Thyroid gland (tissue), 4 donors: ENCODE measurements at places on chromosomes 16 and 17. TPM values are rescaled to one million over a fixed set of nuclear protein-coding genes. Genes with fewer than 3 reads are reported as not detected.

DNA sequence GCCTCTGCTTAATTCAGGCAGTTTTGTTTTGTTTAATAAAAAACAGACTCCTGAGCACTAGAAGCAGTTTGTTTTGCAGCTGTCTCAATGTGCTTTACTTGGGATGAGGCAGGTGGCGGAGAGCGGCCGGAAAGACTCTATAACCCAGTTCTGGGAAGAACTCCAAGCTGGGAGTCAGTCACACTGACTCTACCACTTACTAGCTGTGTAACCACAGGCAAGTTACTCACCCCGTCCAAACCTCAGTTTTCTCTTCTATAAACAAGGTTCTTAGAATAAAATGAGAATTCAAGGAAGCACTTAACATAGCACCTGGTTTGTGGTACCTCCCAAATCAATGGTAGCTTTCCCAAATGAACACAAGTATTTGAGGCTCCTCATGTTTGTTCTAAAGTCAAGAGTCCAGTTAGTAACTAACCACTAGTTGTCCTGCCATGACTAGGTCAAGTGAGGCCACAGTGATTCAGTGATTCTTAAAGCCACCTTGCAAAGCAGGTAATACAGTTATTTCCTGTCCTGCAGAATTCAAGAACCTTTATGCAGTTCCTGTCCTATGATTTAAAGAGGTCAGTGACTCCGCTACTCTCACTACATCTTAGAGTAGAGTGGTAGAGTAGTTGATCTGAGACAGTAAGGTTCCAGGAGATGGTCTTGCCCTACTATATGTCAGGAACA lies 2.7 kb downstream of the TXNDC17 start:
- H3K27ac ChIP-seq, result no peak overlapping the region
- DNase-seq, result no peak
- H3K4me3 ChIP-seq, result no peak overlapping the region

GRCh38 chr17:68498479-68499326 lies 13.5 kb upstream of the PRKAR1A start:
- no peaks in the 10 kb centered on the region for H3K27me3 ChIP-seq
- no peaks in the 10 kb centered on the region for H3K36me3 ChIP-seq
- no peak overlapping the region for H3K4me3 ChIP-seq
- H3K4me1 ChIP-seq, result peaks cover 1% of the 10 kb centered on the region

GRCh38 chr17:48523010-48523409 lies 7.8 kb downstream of the HOXB1 start:
- H3K27me3 ChIP-seq, result peaks cover 11% of the 10 kb centered on the region
- no peak overlapping the region for H3K27ac ChIP-seq
- no peaks in the 10 kb centered on the region for H3K36me3 ChIP-seq
- H3K4me3 ChIP-seq, result no peak overlapping the region
- no peak for DNase-seq

- H3K27me3 ChIP-seq, result no peaks in the 10 kb centered on the region
- no peak within 1 kb of the TSS for H3K4me3 ChIP-seq
- peaks cover 44% of the 10 kb centered on the region for H3K36me3 ChIP-seq
- H3K27ac ChIP-seq, result peak within 1 kb of the TSS; percentile 85
- peaks cover 21% of the 10 kb centered on the region for H3K4me1 ChIP-seq
- peak; percentile 45 for DNase-seq
Observed at GRCh38 chr17:7579001-7579833, at the start of gene CD68. CD68 (plus strand) TSS chr17:7579638; CDS start chr17:7579678, 40 bp downstream.

GRCh38 chr17:75712446-75712845 lies 8.8 kb upstream of the ITGB4 start:
- H3K36me3 ChIP-seq, result no peaks in the 10 kb centered on the region
- no peak for DNase-seq

- H3K4me3 ChIP-seq, result no peak overlapping the region
- DNase-seq, result no peak
- H3K36me3 ChIP-seq, result no peaks in the 10 kb centered on the region
- H3K27me3 ChIP-seq, result no peaks in the 10 kb centered on the region
- H3K4me1 ChIP-seq, result peaks cover 18% of the 10 kb centered on the region
Observed at GRCh38 chr16:85589688-85590505, 23.2 kb upstream of the GSE1 start.

The ZNF385C gene
- total RNA-seq, result not detected
